ENCODE measurements at places on chromosomes 2 and 18. TPM values are rescaled to one million over a fixed set of nuclear protein-coding genes. Genes with fewer than 3 reads are reported as not detected.

DPP10 gene
- not detected for total RNA-seq

NIF3L1 gene
- 16.3 TPM for total RNA-seq

CCT7 gene
- total RNA-seq: 362 TPM

FNDC4 gene
- total RNA-seq: 15.5 TPM

DSG1 gene
- not detected for total RNA-seq

KIF5C gene
- 0.21 TPM for total RNA-seq

KLHL30 gene
- total RNA-seq: not detected

SFT2D3 gene
- total RNA-seq: 4.4 TPM

SPDYA gene
- total RNA-seq: 0.92 TPM

CHRNA1 gene
- total RNA-seq: 11.3 TPM

GLI2 gene
- total RNA-seq: 0.51 TPM

FN1 gene
- total RNA-seq: 3,760 TPM

HNMT gene
- 13.4 TPM for total RNA-seq

CPS1 gene
- 0.88 TPM for total RNA-seq

PTPRN gene
- total RNA-seq: not detected

FSHR gene
- not detected for total RNA-seq

CD8B gene
- not detected for total RNA-seq

SLC9A4 gene
- total RNA-seq: 0.07 TPM

NGEF gene
- total RNA-seq: 0.22 TPM

BOLL gene
- total RNA-seq: not detected

Data from endothelial cell of umbilical vein (primary cell).